Gastrocnemius medialis (tissue), 4 donors: ENCODE measurements at places on chromosomes 7 and 10.

DNA sequence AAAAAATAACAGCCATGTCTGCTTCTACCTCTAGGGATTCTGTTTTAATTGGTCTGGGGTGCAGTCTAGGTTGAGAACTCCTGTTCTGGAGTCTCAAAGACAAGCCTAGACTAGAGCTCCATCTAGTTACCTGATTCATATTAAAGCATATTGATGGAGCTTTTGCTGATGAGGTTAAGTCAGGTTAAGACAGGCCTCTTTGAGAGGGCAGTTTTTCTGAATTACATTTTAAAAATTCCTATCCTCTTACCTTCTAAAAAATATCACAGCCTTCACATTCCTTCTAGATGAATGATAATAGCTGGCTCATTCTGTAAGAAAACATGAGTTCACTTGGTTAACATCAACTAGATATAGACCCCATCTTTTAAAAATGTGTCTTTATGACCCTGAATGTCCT lies 28.9 kb downstream of the MGAM start:
- DNase-seq, result no peak

- DNase-seq, result no peak
These were observed 9.0 kb upstream of the TAS2R3 start for GRCh38 chr7:141754939-141755338.

DNA sequence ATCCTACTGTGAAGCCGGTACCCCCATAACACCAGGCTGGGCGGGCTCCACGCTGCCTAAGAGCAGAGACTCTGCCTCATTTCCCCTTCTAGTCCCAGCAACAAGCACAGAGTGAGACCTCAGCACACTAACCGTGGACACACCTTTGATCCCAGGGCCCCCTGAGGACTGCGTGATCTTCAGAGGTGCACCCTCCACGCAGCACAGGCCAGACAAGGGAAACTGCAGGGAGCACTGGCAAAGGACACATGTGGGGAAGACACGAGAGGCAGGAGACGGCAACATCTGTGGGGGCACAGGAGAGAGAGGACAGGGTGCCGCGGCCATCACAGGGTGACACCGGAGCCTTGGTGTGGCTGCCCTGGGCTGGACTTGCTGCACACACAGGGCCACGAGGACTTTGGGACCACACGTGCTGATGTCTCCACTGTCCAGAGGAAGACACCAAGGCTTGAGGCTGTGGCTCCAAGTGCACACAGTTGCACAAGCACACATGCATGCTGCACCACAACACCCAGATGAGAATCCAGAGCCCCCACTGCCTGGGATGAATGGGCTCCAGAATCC lies 128.8 kb downstream of the PTPRN2 start:
- DNase-seq, result no peak

GRCh38 chr10:87961314-87961713 lies 97.9 kb downstream of the PTEN start:
- DNase-seq, result no peak

GRCh38 chr7:1086588-1087464 lies 1.1 kb upstream of the GPER1 start:
- peak; percentile 32 for DNase-seq

DNA sequence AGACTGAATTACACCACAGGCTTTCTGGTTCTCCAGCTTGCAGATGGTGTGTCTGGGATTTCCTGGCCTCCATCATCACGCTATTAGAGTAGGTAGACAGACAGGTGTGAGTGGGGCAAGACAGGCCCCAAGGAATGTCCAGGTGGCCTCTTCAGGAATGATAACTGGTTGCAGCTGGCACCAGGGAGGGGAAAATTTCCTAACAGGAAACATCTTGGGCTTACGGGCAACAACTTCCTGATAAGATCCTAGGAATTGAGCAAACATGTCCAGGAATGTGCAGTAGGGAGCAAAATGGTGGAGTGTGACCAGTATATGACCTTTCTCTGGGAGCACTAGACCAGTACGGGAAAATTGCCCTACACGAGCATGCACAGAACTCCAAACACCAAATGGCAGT lies 11.3 kb downstream of the XRCC2 start:
- DNase-seq, result no peak

GRCh38 chr7:157723205-157723604 lies 386.4 kb downstream of the DNAJB6 start:
- no peak for DNase-seq

DNA sequence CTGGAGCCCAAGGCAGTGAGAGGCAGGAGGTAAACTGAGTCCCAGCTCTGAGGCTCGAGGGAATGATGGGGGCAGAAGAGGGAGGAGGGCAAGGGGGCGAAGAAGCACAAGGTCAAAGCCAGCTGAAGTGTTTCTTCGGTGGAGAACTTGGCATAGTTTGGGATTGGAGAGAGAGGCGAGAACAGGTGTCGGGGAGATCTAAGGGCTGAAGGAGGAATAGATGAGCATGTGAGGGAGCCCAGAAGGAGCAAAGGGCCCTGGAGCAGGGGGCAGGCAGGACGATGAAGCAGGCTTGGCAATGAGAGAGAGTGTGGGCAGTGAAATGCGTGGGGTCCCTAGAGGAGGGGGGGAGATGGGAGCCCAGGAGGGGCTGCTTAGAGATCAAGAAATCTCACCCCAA lies 35.9 kb downstream of the SH3PXD2A start:
- DNase-seq, result no peak

DNA sequence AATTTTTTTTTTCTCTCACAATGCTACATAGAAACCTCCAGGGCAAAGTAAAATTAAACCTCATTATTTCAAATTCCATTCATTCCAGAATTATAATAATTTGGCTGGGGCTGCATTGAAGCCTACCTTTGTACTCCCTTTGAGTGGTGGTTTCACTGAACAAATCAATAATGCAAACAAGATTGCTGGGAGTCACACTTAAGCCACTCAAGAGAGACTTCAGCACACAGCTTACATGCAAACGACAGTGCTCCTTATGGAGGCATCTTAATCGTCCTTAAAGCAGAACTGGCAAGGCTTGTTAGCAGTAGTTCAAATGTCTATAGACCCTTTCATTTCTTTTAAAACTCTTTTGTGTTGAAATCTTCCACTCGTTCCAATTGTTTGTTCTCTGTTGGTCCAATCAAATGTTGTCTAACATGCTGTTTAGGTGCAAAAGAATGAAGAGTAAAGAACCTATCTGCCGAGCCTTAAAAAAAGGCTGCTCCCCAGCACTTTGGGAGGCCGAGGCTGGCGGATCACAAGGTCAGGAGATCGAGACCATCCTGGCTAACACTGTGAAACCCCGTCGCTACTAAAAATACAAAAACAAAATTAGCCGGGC lies 294.9 kb downstream of the FGFR2 start:
- no peak for DNase-seq

GRCh38 chr7:117848941-117849340 lies 24.3 kb downstream of the CTTNBP2 start:
- DNase-seq, result no peak

GRCh38 chr7:64996305-64996704 lies 5.5 kb upstream of the ZNF117 start:
- no peak for DNase-seq

- no peak for DNase-seq
These were observed 36.1 kb downstream of the NET1 start for GRCh38 chr10:5448333-5449001.

DNA sequence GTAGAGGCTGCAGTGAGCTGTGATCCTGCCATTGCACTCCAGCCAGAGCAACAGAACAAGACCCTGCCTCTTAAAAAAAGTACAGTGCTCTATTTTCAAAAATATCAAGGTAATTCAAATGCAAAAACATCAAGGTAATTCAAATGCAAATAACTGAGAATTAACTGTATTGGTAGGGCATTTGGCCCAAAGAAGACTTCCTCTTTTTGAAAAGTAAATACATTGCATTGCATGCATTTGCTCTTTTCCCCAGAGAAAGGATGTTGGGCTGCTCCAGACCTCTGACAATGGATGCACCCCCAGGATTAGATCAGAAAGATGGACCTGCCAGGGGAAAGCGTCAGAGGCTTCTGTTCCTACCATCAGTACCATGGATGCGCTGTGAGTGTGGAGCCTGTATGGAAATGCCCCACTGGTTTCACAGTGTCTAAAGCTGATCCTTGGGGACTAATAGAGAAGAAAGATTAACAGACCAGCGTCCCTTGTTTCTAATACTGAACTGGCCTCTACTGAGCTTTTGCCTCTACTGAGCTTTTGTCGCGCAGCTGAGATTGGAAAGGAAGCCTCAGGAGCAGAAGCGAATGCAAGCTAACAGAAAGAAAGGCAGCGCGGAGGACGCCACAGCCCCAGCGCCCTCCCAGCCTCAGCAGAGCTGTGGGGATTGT lies 93.5 kb upstream of the LYZL2 start:
- no peak for DNase-seq

DNA sequence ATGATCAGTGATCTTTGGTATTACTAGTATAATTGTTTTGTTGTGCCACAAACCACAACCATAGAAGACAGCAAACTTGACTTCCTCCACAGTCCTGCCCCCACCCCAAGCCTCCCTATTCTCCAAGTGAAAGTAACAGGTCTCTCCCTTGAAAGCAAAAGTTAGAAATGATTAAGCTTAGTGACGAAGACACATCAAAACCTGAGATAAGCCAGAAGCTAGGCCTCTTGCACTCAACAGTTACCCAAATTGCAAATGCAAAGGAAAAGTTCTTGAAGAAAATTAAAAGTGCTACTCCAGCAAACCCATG lies 7.5 kb downstream of the SAR1A start:
- no peak for DNase-seq

DNA sequence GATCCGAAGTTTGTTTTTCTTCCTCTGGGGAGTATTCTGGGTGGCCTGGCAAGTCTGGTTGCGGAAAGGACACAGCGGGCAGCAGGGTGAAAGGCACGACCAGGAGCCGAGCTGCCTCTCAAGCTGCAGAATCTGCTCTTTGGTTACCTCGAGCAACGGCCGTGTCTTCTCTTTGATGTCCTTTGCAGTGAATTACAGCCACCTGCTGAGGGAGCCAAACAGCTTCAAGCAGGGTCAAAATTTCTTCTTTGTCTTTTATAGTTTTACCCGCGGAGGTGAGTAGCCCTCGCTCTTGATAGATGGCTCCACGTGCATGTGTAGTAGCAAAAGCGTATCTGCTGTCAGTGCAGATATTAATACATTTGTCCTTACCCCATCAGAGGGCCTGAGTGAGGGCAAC lies 177.3 kb upstream of the MBL2 start:
- no peak for DNase-seq

DNA sequence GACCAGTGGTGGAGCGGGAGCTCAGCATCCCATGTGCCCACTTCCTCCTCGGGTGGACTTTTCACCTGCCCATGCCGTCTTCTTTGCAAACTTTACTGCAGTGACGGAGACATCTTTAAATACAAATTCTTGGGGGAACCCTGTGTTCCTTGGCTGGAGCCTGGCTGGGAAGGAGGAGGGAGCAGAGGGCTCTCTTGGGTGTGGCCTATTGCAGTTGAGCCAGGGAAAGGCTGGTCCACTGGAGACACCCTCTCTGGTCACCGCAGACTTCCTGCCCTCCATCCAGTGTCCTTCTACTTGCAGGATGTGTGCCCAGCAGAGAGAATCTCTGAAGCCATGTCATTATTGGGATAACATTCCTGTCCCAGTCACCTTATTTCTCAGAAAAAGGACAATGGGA lies 67.3 kb downstream of the TCF7L2 start:
- no peak for DNase-seq

DNA sequence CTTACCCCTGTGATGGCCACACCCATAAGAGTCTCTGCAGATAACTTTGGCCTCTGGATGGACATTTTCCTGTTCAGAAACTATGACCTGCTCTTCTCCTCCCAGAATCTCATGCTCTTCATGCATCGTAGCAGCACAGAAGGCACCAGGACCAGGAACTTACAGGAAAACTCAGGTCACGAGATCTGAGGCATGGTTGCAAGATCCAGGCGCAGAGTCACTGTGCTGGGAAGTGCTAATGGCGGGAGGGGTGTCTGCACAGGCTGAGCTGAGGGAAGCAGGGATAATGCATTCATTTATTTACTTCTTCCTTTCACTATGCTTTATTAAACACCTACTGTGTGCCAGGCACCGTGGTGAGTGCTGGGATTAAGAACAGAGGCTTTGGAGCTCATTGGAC lies 48.2 kb upstream of the LOXL4 start:
- DNase-seq, result no peak

GRCh38 chr7:39360766-39361165 lies 205.4 kb upstream of the YAE1 start:
- no peak for DNase-seq

DNA sequence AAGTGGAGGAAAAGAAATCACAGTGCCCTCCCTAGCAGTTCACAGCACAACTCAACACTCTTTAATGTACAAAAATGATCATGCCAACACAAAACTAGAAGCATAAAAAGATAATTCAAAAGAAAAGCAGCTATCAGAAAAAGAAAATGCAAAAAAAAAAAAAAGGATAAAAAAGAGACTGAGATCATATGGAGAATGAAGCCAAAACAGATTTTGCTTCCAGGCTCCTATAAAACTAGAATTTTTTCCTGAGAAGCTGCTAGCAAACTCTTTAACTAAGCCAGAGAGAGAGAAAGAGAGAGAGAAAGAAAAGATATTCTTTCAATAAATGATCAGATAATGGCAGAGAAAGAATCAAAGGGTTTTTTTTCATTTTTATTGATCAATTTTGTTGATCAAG lies 288.0 kb upstream of the ANKRD30A start:
- DNase-seq, result no peak
